ENCODE measurements at places on chromosomes 4 and X. TPM values are rescaled to one million over a fixed set of nuclear protein-coding genes. Genes with fewer than 3 reads are reported as not detected.

DNA sequence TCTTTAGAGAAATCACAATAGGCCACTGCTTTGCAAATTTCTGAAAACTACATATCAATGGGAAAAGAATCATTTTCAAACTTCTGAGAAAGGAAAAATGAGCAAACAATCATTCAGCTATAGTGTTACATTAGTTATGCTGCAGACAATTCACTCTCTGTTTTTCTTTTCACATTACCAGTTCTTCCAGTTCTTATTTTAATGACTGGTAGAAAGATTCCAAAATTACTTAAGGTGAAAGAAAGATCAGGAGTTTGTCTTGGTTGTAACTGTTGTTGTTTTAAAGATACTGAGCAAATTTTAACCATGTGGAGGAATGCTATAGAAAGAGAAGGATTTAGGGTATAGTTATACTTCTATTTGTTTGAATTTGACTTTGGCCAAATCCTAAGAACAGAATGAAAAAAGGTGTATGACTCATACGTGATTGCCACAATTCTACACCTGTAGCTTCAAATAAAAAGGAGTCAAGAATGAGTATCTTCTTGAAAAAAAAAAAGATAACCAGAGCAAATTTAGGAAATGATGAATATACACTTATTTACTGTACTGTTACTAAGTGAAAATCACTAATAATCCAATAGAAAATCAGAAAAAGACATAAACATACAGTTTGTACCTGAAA lies 21.0 kb upstream of the RASGEF1B start:
- peak overlapping the region; percentile 53 for H3K4me3 ChIP-seq
- H3K27me3 ChIP-seq: no peaks in the 10 kb centered on the region
- H3K27ac ChIP-seq: no peak overlapping the region
- DNase-seq: no peak

DNA sequence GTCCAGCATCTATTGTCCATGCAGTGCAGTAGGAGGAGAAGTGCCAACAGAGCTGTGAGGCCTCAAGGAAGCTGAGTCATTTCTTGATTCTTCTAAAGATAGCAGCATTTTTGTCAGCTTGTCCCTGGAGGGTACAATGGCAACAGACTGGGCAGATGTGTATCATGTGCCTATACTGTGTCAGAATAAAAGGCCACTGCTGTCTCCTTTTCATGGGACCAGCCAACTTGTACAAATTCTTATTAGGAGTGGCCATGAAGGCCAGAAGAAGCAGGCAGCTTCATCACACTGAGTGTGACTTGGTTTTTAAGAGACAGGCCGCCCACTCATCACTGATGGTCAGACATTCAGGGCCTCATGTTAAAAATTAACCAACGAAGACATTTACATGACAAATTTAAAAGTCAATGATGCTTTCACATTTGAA lies 185.0 kb upstream of the FAM241A start:
- no peaks in the 10 kb centered on the region for H3K4me1 ChIP-seq
- no peak overlapping the region for H3K27ac ChIP-seq
- H3K27me3 ChIP-seq: no peaks in the 10 kb centered on the region
- H3K4me3 ChIP-seq: no peak overlapping the region
- H3K36me3 ChIP-seq: no peaks in the 10 kb centered on the region

MAGEB2 gene
- not detected for total RNA-seq

DNA sequence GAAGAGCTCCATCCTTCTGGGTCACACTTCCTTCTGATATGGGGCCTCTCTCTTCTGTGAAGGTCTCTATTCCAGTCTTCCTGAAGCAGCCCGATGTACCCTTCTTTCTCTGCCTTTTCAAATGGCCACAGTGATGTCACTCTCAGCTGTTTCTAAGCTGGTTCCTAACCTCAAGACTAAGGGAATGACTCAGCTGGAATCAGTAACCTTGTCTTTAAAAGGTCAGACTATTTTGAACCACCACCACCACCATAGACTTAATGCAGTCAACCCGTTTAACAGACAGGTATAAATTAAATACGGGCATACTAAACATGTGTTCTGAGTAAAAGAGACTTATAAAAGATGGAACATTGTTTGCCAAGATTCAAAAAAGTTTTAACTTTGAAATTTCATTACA lies 121.0 kb downstream of the PPA2 start:
- peak overlapping the region; percentile 13 for H3K27ac ChIP-seq
- H3K4me1 ChIP-seq: peaks cover 22% of the 10 kb centered on the region
- no peaks in the 10 kb centered on the region for H3K27me3 ChIP-seq
- no peaks in the 10 kb centered on the region for H3K36me3 ChIP-seq
- peak overlapping the region; percentile 27 for H3K4me3 ChIP-seq

GRCh38 chr4:78517050-78517652 lies 34.4 kb upstream of the ANXA3 start:
- peaks cover 5% of the 10 kb centered on the region for H3K27me3 ChIP-seq
- H3K27ac ChIP-seq: no peak overlapping the region
- no peaks in the 10 kb centered on the region for H3K36me3 ChIP-seq

DNA sequence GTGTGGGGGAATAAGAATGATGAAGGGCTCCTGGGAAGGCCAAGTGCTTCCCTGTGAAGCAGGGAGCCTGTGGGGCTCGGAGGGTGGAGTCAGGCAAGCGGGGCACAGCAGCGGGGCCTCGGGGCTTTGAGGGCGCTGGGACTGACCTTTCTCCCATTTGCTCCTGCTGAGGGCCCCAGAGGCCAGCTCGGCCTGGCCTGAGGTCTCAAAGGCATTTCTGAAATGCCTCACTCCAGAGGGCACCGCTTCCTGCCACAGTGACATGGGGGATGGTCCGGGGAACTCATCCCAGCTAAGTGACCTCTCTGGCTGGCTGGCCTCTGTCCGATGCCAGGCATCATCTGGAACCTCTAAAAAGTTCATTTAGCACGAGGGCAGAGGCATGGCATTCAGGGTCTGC lies 98.8 kb upstream of the STX18 start:
- H3K27me3 ChIP-seq: no peaks in the 10 kb centered on the region
- H3K4me1 ChIP-seq: peaks cover 20% of the 10 kb centered on the region
- peaks cover 8% of the 10 kb centered on the region for H3K36me3 ChIP-seq
- DNase-seq: no peak
- no peak overlapping the region for H3K4me3 ChIP-seq
- H3K27ac ChIP-seq: no peak overlapping the region

- H3K4me1 ChIP-seq: peaks cover 23% of the 10 kb centered on the region
- no peak overlapping the region for H3K27ac ChIP-seq
- no peak overlapping the region for H3K4me3 ChIP-seq
- H3K36me3 ChIP-seq: no peaks in the 10 kb centered on the region
Measured at GRCh38 chrX:18883234-18883960, 100.5 kb downstream of the PHKA2 start.

- H3K27ac ChIP-seq: no peak overlapping the region
- H3K36me3 ChIP-seq: no peaks in the 10 kb centered on the region
- H3K4me1 ChIP-seq: no peaks in the 10 kb centered on the region
- DNase-seq: no peak
- no peak overlapping the region for H3K4me3 ChIP-seq
Measured at GRCh38 chr4:36904823-36905222, 339.7 kb upstream of the NWD2 start.

GRCh38 chrX:106203315-106203714 lies 35.2 kb downstream of the PWWP3B start:
- H3K27me3 ChIP-seq: peaks cover 19% of the 10 kb centered on the region
- no peak overlapping the region for H3K4me3 ChIP-seq
- H3K36me3 ChIP-seq: no peaks in the 10 kb centered on the region
- H3K4me1 ChIP-seq: no peaks in the 10 kb centered on the region
- no peak for DNase-seq

- no peak for DNase-seq
- no peaks in the 10 kb centered on the region for H3K4me1 ChIP-seq
- H3K4me3 ChIP-seq: no peak overlapping the region
- no peaks in the 10 kb centered on the region for H3K36me3 ChIP-seq
- no peaks in the 10 kb centered on the region for H3K27me3 ChIP-seq
- no peak overlapping the region for H3K27ac ChIP-seq
Measured at GRCh38 chr4:20443015-20443805, 191.5 kb downstream of the SLIT2 start.

BGN gene
- total RNA-seq: not detected

CYTL1 gene
- not detected for total RNA-seq

CABS1 gene
- not detected for total RNA-seq

DGAT2L6 gene
- total RNA-seq: not detected

- H3K27ac ChIP-seq: no peak overlapping the region
- no peak overlapping the region for H3K4me3 ChIP-seq
- no peaks in the 10 kb centered on the region for H3K4me1 ChIP-seq
- H3K36me3 ChIP-seq: no peaks in the 10 kb centered on the region
- H3K27me3 ChIP-seq: no peaks in the 10 kb centered on the region
Measured at GRCh38 chr4:31246856-31247255, 526.7 kb downstream of the PCDH7 start.

SMIM10L2A gene
- total RNA-seq: 0.44 TPM

DNA sequence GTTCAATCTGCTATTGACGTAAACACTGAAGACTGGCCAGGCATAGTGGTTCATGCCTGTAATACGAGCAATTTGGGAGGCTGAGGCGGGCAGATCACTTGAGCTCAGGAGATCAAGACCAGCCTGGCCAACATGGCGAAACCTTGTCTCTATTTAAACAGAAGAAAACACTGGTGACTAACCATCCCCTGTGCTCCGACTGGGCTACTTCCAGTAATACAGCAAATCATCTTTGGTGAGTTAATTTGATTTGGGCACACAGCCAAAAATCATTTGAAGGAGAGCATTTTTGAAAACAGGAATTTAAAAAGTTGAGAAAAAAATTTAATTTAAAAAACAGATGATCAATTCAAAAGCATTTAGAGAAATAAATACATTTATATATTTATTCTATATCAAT lies 52.0 kb downstream of the SEC24D start:
- H3K36me3 ChIP-seq: peaks cover 7% of the 10 kb centered on the region
- DNase-seq: no peak
- no peaks in the 10 kb centered on the region for H3K27me3 ChIP-seq
- H3K4me3 ChIP-seq: no peak overlapping the region
- H3K27ac ChIP-seq: no peak overlapping the region
- H3K4me1 ChIP-seq: no peaks in the 10 kb centered on the region

FGF16 gene
- not detected for total RNA-seq

GRCh38 chrX:1417921-1418771 lies 26.2 kb upstream of the SLC25A6 start:
- peaks cover 46% of the 10 kb centered on the region for H3K36me3 ChIP-seq
- H3K4me1 ChIP-seq: peaks cover 10% of the 10 kb centered on the region
- no peak overlapping the region for H3K4me3 ChIP-seq
- H3K27ac ChIP-seq: no peak overlapping the region
- no peak for DNase-seq

DNA sequence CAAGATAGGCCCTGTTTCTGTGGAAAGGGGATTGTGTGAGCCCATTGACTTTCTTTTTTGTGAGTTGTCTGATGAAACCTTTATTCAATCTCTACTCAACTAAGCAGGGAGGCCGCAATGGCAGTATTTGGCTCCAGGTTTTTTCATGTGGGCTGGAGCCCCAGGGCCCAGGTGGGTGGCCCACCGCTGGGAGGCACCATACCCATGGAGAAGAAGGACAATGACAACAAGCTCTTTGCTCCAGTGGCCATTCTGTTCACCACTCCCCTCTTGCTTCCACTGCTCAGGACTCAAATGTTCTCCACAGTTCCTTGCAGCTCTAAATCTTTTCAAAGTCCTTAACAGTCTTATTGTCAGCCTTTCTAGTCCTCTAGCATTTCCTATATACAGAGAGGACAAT lies 54.1 kb downstream of the HOPX start:
- no peak overlapping the region for H3K4me3 ChIP-seq
- no peaks in the 10 kb centered on the region for H3K27me3 ChIP-seq

DNA sequence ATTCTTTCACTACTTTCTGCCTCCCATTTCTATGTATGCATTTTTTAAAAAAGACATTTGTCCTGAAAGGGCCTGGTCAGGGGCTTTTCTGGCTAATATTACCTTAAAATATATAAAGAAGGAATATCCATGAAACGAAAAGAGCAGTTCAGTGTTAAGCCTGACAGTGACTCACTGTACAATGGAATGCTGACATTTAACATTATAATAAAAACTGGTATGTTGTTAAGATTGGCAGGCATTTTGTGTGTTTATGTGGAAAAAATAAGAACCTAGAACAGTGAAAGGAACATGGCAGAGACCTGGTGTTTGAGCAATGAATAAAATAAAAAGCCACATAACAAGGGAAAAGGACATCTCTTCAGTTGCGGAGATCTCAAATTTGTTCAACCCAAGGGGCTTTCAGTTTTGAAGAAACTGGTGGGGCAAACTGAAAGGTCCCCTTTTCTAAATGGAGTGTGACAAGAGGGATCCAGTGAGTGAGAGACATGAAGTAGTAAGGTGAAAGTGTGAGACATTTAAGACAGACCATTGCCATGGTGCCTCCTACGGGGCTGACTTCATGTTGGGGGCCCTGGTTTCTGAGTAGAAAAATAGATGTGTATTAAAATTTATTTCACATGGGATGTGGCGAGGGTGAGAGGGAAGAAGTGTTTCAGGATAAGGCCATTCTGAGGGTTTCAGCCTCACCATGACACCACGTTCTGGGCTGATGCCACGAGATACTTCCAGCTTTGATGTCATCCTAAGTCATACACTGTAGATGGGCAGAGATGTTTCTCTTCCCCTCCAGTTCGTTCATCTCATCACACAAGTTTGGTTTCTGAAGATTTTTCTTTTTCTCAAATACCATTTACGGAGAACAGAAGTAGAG lies 324.9 kb downstream of the PPP3CA start:
- H3K4me1 ChIP-seq: peaks cover 46% of the 10 kb centered on the region
- H3K4me3 ChIP-seq: no peak overlapping the region
- H3K27ac ChIP-seq: peak overlapping the region; percentile 43
- DNase-seq: no peak

DNA sequence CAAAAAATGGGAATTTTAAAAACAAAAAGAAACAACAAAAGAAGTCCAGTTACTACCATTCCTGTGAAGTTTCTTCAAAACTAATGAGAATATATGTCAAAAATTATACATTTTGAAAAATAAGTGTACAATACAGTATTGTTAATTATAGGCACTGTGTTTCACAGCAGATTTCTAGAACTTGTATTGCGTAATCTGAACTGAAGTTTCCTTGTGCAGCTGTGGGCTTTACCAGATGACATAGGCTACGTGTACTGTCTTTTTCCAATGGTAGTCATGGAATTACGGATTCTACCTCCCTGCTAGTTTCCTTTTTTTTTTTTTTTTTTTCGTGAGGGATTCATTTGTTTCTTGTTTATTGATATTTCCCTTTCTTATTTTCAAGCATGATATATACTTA lies 113.8 kb upstream of the GABRA2 start:
- H3K4me1 ChIP-seq: no peaks in the 10 kb centered on the region
- no peaks in the 10 kb centered on the region for H3K36me3 ChIP-seq
- H3K27ac ChIP-seq: no peak overlapping the region
- H3K4me3 ChIP-seq: no peak overlapping the region

DNA sequence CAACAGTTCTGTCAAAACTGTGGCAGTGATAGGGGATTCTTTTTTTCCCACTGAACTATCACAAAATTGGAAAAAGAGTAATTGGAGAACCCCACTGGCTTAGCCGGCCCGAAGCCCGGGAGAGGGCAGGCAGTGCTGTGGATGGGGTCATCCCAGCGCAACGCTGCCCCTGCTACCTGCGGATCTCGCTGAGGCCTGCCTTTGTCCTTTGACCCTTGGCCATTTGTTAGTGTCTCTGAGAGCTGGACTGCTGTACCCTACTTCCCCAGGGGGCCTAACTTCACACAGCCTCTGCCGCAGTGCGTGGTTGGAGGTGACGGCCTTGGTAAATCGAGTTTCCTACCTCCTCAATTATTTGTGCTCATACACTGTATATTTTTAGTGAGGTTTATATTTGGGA lies 43.0 kb upstream of the MSANTD1 start:
- no peak overlapping the region for H3K27ac ChIP-seq
- H3K4me3 ChIP-seq: no peak overlapping the region
- H3K36me3 ChIP-seq: peaks cover 25% of the 10 kb centered on the region
- peaks cover 30% of the 10 kb centered on the region for H3K4me1 ChIP-seq
- H3K27me3 ChIP-seq: no peaks in the 10 kb centered on the region

Measured in activated T-cell treated with anti-CD3 and anti-CD28 coated beads, Interleukin-2, amount 50 U/mL, for 72 hours (primary cell).